NCI-H774 (cell line): ENCODE measurements at places on chromosomes 12 and 14.

GRCh38 chr14:74483321-74483720 lies 9.8 kb downstream of the NPC2 start:
- no peak for DNase-seq

GRCh38 chr12:71945121-71945520 lies 6.5 kb downstream of the TPH2 start:
- no peak for DNase-seq

- DNase-seq = no peak
These were observed 82.4 kb upstream of the RESF1 start for GRCh38 chr12:31876568-31877424.

- no peak for DNase-seq
These were observed 20.0 kb downstream of the TMEM132C start for GRCh38 chr12:128286970-128287369.

- DNase-seq = peak; percentile 66
These were observed 44.7 kb upstream of the ATP23 start for GRCh38 chr12:57896434-57897201.

GRCh38 chr12:113071135-113072112 lies 14.9 kb downstream of the DTX1 start:
- peak; percentile 76 for DNase-seq

DNA sequence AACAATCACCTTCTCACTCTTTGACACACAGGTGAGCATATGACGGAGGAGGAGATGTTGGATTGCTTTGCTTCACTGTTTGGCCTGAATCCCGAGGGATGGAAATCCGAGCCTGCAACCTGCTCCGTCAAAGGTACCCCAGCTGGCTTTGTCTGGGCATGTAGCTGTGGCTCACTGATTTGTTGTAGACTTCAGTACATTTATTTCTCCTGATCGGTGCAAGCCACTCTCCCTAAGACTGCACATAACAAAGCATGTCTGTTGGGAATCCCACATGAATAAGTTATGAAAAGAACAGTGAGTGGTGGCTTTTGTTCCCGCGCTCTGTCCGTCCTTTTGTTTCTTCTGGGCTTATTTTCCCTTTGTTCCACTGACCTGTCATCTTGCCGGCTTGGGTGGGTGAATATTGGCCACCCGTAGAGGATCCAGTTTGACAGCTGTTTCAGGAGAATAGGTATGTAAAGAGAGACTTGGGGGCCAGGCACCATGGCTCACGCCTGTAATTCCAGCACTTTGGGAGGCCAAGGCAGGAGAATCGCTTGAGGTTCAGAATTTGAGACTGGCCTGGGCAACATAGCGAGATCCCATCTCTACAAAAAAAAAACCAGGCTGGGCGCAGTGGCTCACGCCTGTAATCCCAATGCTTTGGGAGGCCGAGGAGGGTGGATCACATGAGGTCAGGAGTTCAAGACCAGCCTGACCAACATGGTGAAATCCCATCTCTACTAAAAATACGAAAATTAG lies 20.0 kb upstream of the BCL7A start:
- no peak for DNase-seq

DNA sequence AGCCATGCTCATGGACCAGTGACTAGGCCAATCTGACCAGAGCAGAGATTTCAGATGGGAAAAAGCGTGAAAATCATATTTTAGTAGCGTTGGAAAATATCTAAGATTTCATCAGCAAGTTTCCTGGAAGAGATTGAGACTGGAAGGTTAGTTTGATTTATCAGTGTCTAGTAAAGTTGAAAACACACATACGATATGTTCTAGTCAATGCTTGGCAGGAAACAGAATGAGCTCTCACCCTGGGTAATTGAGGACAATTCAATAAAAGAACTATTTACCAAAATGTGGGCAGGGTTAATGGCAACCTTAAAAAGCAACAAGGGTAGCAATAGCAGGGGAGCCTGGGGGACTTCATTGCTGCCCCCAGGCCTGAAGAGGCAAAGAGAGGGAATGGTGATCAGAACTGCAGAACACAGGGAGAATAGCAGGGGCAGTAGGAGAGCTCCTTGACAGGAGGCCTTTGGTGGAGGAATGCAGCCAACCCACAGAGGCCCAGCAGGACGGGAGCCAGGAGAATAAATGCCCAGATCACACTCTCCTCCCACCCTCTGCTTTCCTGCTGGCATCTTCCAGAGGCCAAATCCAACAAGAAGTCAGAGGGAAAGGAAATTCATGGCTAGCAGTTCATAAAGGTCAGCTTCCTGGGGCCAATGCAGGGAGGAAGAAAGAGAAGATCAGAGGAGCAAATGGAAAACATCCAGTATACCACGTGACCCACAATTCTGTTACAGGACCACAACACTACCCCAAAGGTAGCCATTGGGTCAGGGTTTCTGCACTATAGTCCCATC lies 27.6 kb upstream of the LRP6 start:
- no peak for DNase-seq

DNA sequence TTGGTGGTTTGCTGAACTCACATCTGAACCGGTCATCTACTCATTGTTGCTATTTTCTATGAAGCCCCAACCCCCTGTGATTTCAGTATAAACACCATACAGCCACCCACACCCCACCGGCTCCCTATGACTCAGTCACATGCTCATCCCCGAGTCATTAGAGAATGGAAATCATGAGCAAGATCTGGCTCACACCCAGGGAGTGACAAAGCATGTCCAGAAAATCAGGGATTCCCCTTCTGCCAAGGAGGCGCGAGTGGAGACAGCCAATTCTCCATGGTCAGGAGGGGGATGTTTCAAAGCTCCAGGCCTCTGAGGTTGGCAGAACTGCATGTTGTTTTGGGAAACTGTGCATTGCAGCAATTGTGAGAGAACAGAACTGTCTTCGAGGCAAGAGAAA lies 657.5 kb upstream of the TBX3 start:
- no peak for DNase-seq
